Caki2 (cell line): ENCODE measurements at places on chromosomes 12 and 14.

- no peak for DNase-seq
Measured at GRCh38 chr12:132743831-132744230, 17.8 kb downstream of the ANKLE2 start.

GRCh38 chr12:5433845-5434646 lies 2.1 kb downstream of the NTF3 start:
- DNase-seq, result no peak

GRCh38 chr12:89745286-89745685 lies 36.6 kb upstream of the ATP2B1 start:
- DNase-seq, result no peak

DNA sequence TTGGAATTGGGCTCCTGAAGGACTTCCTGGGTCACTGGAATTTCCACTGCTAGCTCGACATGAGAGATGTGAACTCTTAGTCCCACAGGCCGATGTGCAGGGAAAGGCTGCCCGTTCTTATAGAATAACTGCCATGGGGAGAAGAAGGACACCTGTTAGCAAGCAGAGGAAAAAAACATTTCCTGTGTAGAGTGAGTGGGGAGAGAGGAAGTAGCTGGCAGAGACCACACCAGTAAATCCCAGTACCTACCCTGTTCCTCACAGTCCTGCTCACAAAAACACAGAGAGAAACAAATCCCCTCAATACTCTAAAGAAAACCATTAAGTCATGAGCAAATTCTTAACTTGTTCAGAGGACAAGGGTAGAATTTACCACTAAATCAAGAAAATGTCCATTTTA lies 29.5 kb downstream of the AREL1 start:
- no peak for DNase-seq

DNA sequence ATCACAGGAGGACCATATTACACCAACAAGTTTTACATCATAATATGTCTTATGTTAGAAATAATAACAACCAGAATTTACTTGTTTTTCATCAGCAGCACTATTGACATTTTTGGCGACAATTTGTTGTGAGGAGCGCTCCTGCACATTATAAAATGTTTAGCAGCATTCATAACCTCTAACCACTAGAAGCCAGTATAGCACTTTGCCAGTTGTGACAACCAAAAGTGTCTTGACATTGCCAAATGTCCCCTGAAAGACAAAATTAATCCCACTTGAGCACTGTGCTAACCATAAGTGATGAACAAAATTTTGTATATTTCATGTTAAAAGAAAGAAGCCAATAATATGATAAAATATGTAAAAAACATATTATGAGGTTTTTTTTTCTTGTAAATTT lies 356.9 kb upstream of the LMO3 start:
- DNase-seq, result no peak

GRCh38 chr14:56474419-56475022 lies 105.1 kb upstream of the TMEM260 start:
- DNase-seq, result peak; percentile 38

- DNase-seq, result no peak
Measured at GRCh38 chr12:112163471-112163991, 38.2 kb downstream of the TRAFD1 start.

DNA sequence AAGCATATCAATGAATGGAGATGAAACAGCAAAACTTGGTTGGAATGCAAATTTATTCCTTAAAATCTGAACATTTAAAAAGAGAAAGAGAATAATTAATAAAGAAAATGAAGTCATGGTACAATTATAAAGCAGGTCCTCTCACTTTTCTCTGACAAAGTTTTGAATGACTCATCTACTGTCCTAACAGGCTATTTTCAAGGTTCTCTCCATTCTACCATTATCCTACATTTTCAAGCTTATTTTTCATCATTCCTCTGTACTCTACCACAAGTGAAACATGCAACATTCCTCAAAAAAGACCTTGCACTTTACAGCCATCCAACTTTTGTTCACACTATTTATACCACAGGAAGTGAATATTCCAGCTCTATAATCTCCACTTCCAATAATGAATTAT lies 36.9 kb upstream of the AP4S1 start:
- no peak for DNase-seq

- no peak for DNase-seq
Measured at GRCh38 chr12:59365133-59365532, 230.7 kb upstream of the SLC16A7 start.

DNA sequence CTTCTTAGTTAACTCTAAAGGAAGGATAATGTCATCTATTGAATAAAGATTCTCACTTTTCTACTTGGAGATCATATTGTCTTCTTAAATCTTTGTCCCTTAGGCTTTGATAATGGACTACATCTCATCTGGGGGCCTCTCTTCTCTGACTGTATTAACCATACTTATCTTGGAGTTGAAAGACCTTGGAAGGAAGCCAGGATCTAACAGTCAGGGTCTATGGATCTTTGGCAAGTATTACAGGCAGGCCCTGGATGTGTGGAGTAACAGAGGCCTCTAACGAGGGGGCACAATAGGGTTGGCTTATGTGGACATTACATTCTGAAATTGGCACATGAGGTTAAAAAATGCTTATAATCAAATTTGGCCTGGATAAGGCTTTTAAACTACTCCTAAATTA lies 513.8 kb downstream of the NRXN3 start:
- DNase-seq, result no peak

DNA sequence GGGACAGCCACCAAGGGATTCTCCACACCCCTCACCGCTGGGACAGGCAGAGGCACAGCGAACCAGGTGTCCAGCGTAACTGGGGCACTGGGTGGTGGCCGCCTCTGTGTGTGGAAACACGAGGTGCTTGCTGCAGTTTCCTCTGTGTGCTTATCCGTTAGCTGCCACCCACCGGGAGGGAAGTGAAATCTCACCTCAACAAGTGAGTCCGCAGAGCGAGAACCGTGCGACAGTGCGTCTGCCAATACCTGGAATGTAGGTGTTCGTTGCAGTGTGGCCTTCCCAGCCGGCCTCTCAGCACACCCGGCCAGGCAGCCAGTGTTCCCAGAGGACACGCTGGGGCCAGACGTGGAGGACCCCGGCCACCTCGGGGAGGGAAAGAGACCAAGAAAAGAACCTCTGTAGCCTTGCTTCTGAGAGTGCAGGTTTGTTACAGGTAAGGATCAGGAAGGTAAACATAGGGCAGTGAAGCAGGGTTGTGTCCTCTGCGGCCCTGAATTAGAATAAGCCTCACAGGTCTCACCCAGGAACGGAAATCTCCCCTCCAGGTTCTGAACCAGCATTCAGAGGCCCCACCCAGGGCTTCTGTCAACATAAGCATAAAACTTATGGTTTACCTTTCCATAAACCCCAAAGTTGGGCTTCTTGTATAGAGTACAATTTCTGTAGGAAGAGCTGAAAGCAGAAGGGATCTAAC lies 1.5 kb downstream of the BCL2L14 start:
- no peak for DNase-seq

GRCh38 chr14:74271365-74271764 lies 31.4 kb downstream of the ABCD4 start:
- DNase-seq, result no peak

GRCh38 chr14:71063351-71063750 lies 156.1 kb downstream of the PCNX1 start:
- no peak for DNase-seq

- peak; percentile 50 for DNase-seq
Measured at GRCh38 chr12:97940629-97941028, 478.0 kb downstream of the RMST start.

- no peak for DNase-seq
Measured at GRCh38 chr14:90739318-90740068, 76.7 kb downstream of the TTC7B start.

DNA sequence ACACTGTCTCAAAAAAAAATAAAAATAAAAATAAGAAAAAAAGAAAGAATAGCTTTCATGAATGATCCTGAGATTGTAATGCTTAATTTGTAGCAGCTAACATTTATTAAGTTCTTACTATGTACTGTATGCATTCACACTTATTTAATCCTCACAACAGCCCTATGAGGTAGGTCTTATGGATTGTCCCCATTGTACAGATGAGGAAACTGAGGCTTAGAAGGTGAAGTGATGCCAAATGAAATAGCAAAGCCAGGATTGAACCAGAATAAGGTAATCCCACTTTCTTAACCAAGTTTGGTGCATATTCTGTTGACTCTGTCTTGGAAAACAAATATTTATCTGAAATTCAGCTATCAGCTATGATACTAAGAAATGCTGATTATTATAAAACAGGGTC lies 2.1 kb downstream of the USP30 start:
- DNase-seq, result no peak

- DNase-seq, result peak; percentile 99
Measured at GRCh38 chr12:12891080-12891880, at the start of gene GPRC5A. Gene GPRC5A (plus strand): TSS chr12:12891562. CDS start chr12:12908250, 16,688 bp downstream.

DNA sequence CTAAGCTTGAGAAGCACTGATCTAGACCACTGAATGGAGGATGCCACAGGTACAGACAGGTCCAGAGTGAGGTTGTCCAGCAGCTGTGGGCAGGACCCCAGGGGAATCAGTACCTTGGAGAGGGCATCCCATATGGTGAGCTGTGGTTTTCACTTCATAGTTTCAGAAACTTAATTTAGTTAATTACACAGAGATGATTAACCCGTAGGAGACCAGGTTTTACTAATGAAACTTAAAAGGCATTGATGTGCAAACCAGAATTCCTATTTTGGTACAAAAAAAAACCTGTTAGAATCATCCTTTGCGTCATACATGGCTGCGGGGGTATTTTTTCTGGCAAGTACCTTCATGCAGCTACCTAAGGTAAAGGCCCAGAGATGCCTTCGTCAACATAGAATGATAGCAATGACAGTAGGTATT lies 159.3 kb downstream of the DACT1 start:
- DNase-seq, result no peak

DNA sequence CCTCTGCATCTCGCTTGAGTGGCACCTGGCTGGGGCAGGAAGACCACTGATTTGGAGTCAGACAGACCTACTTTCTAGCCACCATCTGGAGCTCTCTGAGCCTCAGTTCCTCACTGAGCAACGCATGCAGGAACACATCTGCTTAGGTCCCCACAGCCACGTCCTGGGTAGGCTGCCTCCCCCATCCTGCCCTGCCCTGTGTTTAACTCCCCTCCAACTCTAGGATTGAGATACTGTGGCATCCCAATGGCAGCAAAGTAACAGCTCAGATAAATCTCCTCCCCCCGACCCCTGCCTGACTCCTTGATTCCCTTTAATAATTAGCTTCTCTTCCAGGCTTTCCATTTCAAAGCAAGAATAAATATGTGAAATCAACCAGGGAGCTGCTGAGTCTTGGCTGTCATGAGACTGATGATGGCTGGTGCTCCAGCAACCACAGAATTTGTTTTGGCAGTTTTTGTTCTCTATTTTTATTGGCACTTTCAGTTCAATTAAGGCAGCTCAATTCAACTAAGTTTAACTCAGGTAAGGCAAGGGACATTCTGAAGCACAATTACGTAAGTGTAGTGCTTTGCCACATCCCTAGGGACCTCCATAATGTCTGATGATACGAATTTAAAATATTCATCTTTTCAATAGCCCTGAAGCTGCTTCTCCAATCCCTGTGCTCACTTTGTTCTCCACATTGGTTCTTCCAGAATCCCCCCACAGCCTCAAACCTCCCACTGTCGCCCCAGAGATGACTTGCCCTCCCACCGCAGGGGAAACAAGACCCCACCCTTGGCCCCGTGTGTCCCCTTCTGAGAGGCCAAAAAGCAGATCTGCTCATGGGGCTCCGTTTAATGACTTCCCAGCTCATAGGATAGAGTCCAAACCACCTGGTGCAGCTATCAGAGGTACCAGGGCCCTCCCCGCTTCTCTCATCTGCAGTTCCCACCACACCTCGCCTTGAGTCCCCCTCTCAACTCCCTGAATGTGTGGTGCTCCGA lies 58.2 kb downstream of the ESR2 start:
- DNase-seq, result peak; percentile 81

DNA sequence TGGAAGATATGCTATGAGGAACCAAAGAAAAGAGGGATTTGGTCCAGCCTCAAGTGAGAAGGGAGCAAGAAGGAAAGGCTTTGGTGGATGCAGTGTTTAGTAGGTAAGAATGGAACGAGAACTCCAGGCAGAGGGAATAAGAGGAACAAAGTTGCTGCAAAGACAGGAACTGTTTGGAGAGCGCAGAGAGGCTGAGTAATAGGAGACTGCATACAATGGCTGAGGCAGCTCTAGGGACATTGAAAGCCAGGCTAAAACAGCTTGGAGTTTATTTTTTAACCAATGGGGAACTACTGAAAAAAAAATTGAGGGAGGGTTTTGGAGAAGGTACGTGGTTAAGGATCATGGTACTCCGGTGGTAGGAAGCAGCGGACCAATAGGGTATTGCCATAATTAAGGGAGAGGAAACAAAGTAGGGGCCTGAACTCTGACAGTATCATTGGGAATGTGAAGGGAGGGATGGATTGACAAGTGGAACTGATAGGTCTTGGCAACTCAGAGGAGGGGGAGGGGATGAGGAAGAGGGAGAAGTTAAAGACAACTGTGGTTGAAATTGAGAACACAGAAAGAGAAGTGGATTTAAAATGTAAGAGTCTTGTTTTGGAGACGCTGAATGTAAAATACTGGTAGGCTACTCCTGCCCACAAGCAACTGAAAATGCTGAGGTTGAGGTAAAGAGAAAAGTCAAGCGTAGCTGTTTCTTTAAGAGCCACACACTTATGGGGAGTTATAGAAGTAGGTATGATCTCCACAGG lies 4.8 kb downstream of the ASCL4 start:
- DNase-seq, result no peak

DNA sequence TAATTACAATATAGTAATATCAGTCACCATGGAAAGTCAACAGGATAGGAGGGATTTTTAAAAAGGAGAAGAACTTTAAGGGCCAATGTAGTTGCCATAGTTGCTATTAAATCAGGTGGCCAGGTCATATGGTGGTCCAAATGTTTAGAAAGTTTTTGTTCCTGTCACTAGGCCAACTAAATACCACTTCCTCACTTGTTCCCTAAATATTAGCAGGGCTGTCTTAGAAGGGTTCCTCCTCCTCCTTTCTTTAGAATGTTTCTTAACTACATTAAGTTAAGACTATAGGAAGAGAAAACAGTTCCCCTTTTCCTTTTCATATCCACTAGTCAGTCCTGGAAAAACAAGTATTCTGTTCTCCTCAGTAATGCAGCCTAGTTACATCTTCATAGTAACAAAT lies 50.3 kb downstream of the MON2 start:
- DNase-seq, result no peak

DNA sequence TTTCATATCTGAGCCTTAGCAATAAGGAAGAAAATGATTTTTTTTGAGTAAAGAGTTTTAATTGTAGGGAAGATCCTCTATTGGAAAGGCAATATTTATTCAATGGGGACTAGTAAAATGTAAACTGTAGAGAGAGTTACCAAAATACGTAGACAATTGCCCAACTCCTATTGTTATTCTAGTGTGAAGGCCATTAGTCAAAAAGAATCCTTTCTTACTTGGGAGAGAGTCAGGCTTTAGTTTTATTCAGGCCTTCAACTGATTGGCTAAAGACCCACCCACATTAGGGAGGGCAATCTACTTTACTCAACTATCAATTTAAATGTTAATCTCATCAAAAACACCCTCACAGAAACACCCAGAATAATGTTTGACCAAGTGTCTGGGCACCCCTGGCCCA lies 485.8 kb upstream of the ATXN7L3B start:
- no peak for DNase-seq

DNA sequence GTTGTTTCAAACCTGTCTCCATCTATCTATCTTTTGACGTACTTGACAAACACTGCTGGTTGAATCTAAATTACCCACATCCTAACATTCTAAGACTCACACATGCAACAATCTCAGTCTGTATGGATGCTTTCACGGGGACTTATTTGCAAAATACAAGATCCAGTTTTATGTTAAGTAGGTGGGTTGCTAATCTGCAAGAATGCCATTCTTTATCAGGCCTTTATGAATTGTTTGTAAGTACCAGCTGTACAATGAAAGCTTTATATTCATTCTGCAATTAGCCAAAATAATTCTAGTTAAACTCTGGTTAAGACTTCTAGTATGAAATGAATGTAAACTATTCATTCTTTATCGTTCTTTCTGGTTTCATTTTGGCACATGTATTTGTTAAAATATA lies 135.1 kb downstream of the NAV3 start:
- no peak for DNase-seq
